Esophagus muscularis mucosa (tissue), 4 donors: ENCODE measurements at places on chromosomes 7 and 10. TPM values are rescaled to one million over a fixed set of nuclear protein-coding genes. Genes with fewer than 3 reads are reported as not detected.

The NME8 gene
- total RNA-seq = not detected

The TAS2R41 gene
- total RNA-seq = not detected

GRCh38 chr7:155802906-155803417 is 9.3 kb downstream of the SHH start:
- DNase-seq = no peak

- DNase-seq = peak; percentile 94
Measured at GRCh38 chr7:92833024-92833765, 3.2 kb downstream of the CDK6 start.

GRCh38 chr7:129513546-129513945 is 11.2 kb downstream of the SMKR1 start:
- DNase-seq = no peak
